ENCODE measurements at places on chromosomes 3 and 15.
A peak's percentile ranks its signal among the peaks of the same experiment; 100 is the strongest.

DNA sequence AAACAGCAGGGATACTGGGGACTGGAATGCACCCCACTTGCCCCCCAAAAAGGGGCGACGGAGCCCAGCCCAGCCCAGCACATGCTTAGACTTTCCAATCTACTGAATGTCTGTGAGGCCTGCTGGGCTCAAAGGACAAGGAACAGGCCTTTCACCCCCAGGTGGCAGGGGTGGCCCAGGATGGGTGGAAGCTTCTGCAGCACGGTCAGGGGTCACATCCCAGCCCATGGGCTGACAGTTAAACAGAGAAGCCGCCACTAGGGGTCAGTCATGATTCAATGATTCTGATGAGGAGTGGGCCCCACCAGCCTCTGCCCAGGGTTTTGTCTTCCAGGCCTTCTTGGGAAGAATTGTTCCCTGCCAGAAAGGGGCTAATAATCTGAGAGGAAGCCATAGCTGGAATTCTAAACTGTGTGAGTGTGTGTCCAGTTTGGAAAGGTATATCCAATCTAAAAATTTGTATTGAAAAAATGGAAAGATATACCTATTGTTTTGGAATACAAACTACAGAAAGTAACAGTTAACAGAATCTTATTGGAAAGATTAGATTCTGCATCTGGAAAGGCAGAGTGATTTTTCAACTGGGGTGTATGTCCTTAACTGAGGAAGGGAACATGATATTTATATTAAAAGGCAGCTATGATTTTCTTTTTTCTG lies 2.2 kb downstream of the CHRNB4 start:
- DNase-seq = peak; percentile 92

DNA sequence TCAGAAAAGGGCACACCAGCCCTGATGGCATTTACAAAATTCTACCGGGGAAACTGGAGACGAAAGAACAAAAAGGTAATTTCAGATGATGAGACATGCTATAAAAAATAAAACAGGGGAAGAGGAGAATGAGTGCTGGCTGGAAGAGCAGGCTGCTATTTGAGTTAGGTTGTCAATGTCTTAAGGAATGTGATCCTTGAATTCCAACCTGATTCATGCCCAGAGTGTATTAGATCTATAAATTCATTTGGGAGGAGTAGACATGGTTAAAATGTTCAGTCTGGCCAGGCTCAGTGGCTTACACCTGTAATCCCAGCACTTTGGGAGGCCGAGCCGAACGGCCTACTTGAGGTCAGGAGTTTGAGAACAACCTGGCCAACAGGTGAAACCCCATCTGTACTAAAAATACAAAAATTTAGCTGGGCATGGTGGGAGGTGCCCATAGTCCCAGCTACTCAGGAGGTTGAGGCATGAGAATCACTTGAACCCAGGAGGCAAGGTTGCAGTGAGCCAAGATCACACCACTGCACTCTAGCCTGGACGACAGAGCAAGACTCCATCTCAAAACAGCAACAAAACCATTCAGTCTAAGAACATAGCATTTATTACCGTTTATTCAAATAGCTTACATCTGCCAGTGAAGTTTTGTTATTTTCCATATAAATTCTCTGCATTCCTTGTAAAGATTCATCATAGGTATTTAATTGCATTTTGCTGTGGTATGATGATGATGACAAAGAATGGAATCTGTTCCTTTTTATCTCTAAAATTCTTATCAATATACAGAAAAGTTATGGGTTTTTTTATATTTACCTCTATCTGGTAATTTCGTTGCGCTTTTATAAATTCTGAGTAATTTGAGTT lies 126.7 kb upstream of the NR2E3 start:
- DNase-seq = no peak

- DNase-seq = no peak
Measured at GRCh38 chr3:112781599-112781998, 65.1 kb downstream of the CD200R1L start.

GRCh38 chr3:150335631-150336030 lies 72.5 kb upstream of the TSC22D2 start:
- DNase-seq = no peak

DNA sequence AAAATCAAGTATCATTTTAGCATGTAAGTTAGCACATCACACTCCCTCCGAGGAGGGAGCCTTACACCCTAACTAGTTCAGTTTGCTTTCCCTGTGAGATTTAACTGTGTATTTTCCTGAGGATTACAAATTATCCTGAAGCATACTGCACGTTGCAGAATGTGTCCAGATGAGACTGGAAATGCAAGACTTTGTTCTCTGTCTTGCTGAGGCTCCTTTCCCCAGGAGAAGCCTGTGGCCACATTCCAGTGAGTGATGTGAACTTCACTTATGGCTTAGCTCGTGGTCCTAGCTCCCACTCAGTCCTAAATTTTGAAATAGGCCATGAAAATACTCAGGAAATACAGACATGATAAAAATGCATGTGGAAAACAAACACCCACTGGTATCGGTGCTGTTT lies 23.7 kb downstream of the PDZRN3 start:
- DNase-seq = no peak

DNA sequence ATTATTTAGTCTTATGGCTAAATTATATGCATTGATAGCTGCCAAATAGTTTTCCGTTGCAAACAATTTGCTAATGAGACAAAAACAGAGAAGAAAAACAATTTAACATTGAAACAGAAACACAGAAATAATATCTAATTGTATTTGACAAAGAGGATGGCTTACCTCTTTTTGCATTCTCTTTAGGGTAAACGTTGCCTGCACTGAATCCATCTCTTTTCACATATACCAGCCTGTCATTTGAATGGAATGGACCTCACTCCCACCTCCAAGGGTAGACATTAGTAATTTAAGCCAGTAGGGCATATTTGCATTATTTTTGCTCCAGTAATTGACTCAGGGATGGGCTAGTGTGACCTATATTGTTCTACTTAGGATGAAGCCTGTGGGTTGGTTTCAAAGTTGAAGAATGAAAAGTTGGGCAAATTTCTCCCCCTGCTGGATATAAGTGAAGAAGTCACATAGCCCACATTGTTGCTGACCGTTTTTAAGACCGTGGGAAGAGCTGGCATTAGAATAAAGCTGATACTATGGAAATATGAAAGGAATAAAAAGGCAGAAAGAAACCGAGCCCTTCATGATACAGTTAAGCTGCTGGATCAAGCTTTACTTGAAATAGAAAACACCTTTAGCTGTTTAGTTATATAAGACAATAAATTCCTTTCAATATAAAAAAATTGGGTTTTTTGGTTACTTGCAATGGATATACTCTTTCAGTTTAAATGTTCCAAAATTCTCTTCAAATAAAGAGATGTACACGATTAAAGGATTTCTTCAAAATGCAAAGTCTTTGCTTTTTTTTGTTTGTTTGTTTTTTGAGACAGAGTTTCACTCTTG lies 26.9 kb downstream of the PIERCE2 start:
- peak; percentile 35 for DNase-seq

- no peak for DNase-seq
Measured at GRCh38 chr3:137347132-137347531, 389.3 kb downstream of the IL20RB start.

- DNase-seq = no peak
Measured at GRCh38 chr15:91022832-91023129, 387 bp upstream of the VPS33B start.

DNA sequence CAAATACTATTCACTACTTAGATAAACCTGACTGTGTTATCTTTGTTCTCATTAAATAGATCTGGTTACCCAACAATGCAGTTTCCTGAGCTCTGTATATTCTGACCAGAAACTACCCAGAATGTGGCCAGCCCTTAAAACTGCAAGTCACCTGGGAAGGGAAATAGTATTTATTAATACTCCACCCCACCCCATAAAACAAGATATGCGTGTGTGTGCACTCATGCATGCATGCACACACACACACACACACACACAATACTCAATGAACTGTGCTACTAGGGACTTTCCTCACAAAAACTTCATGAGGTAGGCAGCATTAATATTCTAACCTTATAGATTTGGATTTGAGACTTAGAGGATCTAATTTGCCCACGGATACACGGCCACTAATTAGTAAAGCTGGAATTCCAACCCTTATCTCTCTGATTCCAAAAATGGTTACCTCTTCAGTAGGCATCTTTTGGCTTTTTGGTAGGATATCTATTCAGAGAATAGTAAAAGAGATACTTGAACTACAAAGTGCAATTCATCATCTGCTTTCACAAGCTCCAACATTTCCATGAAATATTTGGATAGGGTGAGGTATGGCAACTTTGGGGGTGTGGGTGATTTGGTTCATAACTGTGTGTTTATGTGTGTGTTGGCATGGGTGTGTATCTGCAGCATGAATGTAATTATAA lies 197.0 kb upstream of the CFAP20DC start:
- no peak for DNase-seq

- DNase-seq = no peak
Measured at GRCh38 chr3:30170681-30171438, 435.5 kb upstream of the TGFBR2 start.

- DNase-seq = no peak
Measured at GRCh38 chr15:25700916-25701315, 162.2 kb downstream of the ATP10A start.

DNA sequence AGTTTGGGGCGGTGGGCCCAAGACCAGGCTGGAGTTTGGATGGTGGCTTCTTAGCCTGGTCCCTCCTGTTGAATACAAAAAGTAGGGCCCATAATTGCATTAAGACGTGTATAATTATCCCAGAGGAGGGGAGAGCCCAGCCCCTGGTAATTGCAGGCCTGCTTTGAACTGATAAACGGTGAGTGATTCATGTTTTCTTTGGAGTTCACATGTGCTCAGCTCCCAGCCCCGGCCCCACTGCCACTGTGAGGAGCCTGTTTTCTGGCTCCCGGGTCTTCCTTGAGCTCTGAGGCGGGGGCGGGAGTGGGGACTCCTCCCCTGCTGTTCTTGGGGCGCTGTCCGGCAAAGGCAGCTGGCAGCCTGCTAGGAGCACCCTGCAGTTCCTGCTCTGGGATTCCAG lies 3.1 kb downstream of the PLXNA1 start:
- DNase-seq = no peak

DNA sequence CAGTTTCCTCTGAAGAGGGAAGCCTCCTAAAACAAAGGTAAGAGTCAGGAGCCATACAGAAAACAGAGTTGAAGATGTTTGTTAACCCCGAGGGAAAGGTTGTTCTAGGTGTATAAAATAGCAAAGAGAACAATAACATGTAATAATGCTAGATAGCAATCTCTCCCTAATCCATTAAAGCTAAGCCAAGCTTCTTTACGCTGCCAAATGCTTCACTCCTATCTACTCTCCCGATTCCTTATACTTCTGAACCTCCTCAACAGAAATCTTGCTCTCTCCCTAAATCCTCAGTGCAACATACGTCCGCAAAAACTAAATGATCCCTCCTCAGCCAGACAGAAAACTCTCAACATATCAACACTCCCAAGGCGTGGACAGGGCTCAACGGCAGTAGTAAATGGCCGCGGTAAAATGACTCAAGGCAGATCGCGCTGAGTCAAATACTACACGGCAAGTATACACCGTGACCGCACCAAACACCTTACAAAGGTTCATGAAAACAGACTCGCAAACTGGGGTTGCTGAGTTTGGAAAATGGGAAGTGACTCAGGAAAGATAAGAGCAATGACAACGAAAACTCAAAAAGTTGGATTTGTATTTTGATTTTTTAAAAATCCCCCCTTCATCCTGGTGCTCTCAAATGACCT lies 682 bp downstream of the CLDND1 start:
- no peak for DNase-seq

- peak; percentile 21 for DNase-seq
Measured at GRCh38 chr3:154018100-154018696, 103.0 kb upstream of the ARHGEF26 start.

DNA sequence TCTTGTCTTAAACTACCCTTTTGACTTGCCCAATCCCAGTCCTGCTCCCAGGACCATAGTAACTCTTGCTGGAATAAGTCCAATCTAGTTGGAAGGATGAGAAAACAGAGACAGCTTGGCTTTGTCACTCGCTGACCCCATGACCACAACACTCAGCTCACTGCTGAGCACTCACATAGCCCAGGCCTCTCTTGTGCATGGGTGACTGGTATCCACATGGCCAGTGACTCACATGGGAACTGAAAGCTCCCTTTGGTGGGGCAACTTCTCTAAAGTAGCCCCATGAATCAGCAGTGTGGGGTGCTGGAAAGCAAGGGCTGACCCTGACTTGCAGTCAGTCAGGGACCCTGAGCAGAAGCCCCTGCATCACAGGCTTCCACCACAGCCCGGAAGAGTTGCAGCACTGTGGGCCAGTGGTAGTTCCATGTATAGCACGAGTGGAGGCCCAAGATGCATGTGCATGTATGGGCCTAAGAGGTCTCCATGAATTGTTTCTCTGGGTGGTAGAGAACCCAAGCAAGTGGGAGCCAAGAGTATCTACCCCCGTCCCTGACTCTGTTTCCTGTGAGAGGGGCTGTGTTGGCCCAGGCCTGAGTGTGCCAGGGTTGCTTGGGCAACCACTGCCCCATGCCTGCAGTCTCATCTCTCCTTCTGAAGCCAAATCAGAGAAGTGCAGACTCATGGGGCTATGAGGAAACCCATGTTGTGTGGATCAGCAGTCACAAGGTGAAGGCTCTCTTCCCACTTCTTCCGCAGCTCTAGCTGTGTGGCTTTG lies 62.1 kb upstream of the XCR1 start:
- no peak for DNase-seq

- no peak for DNase-seq
Measured at GRCh38 chr3:51139616-51140015, 245.5 kb upstream of the MANF start.

GRCh38 chr15:79028411-79028964 lies 62.1 kb downstream of the RASGRF1 start:
- peak; percentile 23 for DNase-seq

- DNase-seq = no peak
Measured at GRCh38 chr3:122687298-122687697, 6.7 kb downstream of the PARP14 start.

- DNase-seq = no peak
Measured at GRCh38 chr3:165434516-165434915, 238.3 kb upstream of the SLITRK3 start.

- DNase-seq = no peak
Measured at GRCh38 chr3:38454178-38454883, 641 bp downstream of the ACVR2B start.

DNA sequence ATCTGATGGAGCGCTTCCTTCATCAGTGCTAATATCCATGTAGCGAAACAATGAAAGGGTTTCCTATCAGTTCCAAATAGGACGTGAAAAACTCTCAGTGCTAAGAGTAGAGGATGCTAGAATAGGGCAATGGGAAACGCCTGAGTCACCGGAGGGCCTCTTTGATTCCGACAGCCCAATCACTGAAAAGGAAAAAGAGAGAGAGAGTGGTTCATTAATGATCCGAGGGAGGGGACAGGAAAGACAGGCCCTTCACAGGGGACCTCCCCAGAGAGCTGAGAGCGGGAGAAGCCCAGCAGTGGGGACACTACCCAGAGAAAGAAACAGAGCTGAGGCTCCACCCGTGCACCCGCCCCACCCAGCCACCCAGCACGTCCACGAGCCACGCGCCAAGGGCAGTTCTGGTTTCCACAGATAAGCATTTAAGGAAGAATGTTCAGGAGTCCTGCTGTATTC lies 76.9 kb downstream of the RPN1 start:
- no peak for DNase-seq

GRCh38 chr3:188176476-188176875 lies 22.5 kb downstream of the LPP start:
- DNase-seq = no peak
